Stimulated activated CD4-positive, alpha-beta T cell treated with anti-CD3 and anti-CD28 coated beads, TNF-alpha, amount 100 ng/mL, for 24 hours (primary cell): ENCODE measurements at places on chromosomes 4 and X.

- no peak for DNase-seq
Observed at GRCh38 chr4:5037553-5038551, 13.4 kb upstream of the STK32B start.

GRCh38 chr4:153988492-153989363, 199.8 kb upstream of the SFRP2 start:
- DNase-seq = no peak

GRCh38 chr4:25123236-25123635, 37.0 kb downstream of the SEPSECS start:
- no peak for DNase-seq

GRCh38 chr4:22045051-22045630, 96.6 kb upstream of the KCNIP4 start:
- DNase-seq = no peak

- no peak for DNase-seq
Observed at GRCh38 chr4:8328456-8328855, 58.9 kb downstream of the HTRA3 start.

DNA sequence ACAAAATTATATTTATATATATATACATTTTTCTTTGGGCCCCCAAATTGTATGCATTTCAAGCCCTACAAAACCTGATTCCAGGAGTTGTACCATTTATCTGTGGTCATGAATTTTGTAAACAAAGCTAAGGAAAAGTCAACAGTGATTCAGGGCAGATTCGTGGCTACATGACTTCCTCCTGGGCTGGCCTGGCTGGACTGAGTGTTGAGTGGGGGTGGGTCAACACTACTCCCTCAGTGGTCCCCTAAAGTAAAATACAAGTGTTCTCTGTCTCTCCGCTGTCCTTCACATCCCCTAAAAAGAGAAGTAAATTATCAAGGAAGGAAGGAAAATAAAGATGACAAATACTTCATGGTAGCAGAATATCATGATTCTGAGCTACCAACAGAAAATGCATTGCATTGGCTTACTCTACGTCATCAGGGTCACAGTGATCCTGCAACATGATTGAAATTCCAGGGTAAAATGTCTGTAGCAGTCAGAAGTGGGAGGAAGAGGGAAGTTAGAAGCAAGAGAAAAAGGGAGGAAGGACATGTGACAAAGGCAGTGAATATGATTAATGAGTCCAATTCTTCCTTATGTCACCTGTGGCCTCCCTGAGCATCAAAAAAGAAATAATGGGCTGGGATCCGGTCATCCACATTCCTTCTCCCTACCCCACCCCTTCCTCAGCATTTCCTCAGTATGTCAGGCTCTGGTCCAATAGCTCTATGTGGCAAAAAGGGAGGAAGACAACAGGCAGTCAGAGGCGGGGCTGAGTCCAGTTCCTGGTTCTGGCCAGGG, 42.4 kb upstream of the MYOZ2 start:
- no peak for DNase-seq

GRCh38 chrX:23952984-23953907, 45.4 kb downstream of the CXorf58 start:
- DNase-seq = peak; percentile 0

DNA sequence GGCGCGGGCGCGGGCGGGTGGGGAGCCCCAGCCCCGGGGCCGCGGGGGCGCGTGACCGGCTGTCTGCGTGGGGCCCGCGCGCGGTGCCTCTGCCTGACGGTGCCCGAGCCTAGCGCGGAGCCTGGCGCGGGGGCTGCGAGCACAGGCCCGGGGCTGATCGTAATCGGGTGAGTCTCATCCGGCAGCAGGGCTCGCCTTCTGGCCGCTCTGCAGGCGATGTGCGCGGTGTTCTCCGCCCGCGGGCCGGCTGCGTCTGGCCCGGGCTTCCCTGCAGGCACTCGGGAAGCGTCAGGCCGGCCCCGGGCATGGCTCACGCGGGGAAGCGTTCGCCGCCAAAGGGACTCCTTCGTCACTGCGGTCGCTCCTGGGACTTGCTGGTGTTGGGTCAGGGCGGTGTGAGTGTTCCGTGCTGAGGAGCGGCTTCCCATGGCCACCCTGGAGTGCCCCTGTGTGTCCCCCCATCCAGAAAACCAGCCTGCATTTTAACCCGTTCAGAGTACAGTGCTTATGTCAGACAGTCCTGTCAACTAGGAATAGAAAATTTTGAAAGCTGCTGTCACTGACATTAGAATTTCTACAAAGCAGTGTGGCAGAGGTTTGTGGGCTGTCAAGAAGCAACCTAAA, 40.6 kb downstream of the FAM149A start:
- DNase-seq = no peak

GRCh38 chr4:154960476-154960875, 179.4 kb downstream of the RBM46 start:
- no peak for DNase-seq

- peak; percentile 3 for DNase-seq
Observed at GRCh38 chrX:39883666-39884065, 214.1 kb downstream of the BCOR start.

GRCh38 chrX:115584696-115585095, 23.7 kb downstream of the PLS3 start:
- DNase-seq = no peak

DNA sequence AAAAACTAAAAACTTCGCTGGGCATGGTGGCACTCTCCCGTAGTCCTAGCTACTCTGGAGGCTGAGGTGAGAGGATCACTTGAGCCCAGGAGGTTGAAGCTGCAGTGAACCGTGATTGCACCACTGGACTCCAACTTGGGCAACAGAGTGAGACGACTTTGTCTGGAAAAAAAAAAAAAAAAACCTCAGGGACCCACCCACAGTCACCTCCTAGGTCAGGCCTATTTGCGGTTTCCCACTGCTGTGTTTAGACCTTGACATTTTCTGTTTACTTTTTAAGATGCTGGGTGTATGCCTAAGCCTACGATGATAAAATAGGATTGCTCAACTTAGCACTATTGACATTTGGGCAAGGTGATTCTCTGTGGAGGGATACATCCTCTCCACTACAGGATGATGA, 197.4 kb upstream of the TBL1X start:
- DNase-seq = no peak
